Cortex of kidney (tissue), 1 donor: ENCODE measurements at places on chromosomes 3 and 15.

- DNase-seq: no peak
These were observed 639.8 kb downstream of the MAGI1 start for GRCh38 chr3:65398953-65399352.

- no peak for DNase-seq
These were observed 261.0 kb downstream of the ROBO1 start for GRCh38 chr3:79506751-79507150.

DNA sequence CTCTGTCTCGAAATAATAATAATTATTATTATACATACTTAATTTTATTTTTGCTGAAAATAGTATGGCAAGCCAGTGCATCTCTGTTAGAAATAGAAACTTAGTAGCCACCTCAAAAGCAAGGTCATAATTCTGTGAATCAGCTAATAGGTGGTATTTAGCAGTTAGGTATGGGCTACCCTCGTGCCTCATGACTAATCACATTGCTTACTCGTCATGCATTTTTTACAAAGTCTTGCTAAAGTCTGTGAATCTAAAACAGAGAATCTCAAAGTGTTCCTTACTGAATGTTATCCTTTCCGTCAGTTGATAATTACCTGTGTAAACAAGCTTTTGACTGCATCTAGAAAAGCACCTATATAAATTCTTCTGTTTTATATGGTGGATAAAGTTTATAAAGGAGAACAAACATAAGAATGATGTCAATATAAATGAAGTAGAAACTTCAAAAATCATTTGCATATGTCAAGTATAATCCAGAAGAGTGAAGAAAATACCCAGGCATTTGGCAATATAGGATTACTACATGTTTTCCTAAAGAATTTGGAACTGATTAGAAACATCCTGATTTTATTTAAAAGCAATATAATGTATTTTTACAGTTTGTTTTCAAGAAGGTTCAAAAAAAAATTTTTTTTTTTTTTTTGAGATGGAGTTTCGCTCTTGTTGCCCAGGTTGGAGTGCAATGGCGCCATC is 6.2 kb downstream of the PPARG start:
- no peak for DNase-seq

DNA sequence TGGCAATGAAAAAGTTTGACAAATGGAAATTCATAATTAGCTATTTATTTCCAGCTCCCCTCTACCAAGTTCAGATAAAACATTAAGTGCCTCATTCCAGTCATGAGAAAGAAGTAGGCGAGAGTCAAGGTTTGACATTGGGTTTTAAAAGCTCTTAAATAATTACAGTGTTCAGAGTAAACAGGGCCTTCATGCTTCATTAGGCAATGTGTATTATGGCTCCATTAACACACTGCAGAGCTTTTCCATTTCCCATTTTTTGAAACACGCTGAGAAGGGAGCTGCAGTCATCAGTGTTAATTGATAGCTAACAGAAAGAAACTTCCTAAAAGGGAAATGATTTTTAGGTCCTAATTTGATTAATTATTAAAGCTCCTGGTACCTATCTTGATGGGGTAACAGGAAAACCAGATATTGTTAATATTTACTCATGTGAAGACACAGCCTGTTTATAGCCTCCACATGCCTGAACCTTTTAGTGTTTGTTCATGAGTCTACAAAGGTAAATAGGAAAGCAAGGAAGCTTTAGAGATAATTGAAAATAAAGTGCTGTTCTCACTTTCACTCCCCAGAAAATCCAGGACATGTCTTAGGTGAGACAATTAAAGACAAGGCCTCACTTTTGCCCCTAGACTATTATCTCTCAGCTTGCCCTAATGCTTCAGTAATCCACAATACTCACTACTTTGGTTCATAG is 28.7 kb downstream of the SST start:
- no peak for DNase-seq

GRCh38 chr3:136186344-136186743 is 9.8 kb downstream of the MSL2 start:
- DNase-seq: no peak

DNA sequence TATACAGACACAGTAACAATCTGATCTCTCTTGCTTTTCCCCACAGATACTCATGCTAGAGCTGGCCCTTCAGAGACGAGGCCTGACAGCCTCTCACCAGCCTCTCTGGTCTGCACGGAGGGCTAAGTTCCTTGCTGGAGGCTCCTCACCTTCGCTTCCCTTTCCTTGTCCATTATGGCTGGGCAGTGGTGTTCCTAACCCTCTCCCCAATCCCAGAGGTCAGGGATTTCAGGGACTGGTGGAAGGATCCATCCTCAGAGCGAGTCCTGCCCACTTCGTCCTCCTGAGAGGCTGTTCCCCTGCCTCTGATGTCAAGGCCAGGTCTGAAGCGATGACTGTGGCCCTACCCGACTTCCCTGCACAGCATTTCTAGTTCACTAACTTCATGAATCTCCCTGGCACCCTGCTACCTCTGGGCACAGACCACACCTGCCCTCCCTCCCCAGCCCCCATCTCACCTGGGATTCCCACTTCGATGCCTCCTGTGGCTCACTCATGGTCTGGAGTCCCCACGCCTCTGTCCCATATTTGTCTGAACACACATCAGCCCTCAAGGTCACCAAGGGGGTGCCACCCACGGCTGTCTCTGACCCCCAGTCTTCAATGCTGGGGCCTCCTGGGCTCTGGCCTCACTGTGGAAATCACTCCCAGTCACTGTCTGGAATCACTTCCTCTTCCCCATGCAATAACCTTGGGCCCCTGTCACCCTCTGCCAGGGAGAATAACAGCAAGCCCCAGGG is 124.9 kb upstream of the PRR20G start:
- no peak for DNase-seq

- DNase-seq: no peak
These were observed 549 bp downstream of the TRH start for GRCh38 chr3:129974833-129975704.

DNA sequence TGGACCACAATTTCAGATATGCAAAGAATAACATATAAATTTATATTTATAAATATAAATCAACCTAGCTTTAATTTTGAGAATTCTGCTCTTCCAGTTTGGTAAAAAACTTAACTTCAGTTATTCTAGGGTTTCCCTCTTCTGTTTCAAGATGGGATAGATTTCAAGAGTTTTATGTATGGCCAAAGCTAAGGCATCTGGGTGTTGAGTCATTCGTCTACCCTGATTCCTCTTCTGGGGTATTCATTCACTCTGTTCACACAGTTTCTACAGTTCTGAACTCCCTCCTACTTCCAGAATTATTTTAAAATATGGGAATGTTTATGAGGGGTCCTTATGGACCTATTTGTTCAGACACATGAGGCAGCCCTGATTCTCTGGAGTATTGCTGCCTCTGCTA is 4.2 kb upstream of the FGF7 start:
- DNase-seq: no peak

DNA sequence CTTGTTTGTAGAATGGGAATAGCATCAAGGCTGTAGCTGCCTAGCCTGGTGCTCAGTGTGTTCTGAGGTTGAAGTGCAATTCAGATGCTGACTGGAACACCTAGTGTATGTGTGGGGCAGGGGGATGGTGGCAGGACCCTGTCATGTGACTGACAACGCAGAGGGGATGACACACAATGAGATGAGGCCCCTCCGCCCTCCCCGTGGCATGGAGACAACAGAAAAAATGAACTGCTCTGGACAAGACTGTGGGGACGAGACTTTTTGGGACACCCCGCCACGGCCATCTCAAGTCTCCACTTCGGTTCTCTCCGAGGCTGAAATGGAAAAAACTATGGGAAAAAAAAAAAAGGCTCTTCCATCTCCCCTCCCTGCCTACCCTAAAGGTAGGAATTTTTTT is 10.4 kb upstream of the SEC13 start:
- no peak for DNase-seq

DNA sequence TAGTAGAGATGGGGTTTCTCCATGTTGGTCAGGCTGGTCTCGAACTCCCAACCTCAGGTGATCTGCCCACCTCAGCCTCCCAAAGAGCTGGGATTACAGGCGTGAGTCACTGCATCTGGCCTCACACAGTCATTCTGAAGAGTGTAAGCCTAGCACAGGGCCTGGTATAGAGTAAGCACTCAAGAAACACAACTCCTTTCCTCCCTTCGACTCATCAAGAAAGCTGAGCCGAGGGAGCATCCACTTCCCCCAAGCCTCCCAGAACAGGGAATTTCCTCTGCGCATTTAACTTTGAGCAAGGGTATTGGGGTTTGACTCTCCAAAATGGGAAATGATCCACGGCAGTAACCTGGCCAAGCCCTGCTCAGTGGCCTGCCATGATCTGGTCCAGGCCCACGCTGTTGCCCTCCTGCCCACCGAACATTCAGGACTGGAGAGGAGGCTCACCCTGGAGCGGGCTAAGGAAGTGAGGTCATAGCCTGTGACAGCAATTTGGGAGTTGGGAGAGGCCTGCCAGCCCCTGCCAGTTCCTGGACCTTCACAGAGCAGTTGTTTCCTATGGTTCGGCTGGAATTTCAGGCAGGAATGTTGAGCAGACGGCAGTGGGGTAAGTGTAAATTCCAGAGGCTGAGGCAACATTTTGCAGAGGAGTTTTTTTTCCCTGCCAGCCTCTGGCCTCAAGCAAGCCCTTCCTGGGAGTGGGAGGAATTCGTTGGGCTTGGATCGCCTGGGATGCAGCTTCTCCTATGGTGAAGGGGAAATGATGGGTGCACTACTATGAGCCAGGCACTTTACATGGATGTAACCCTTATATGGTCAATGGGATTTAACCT is 21.2 kb upstream of the SMAD3 start:
- no peak for DNase-seq

- DNase-seq: no peak
These were observed 60.9 kb upstream of the MAGI1 start for GRCh38 chr3:66099541-66100065.

DNA sequence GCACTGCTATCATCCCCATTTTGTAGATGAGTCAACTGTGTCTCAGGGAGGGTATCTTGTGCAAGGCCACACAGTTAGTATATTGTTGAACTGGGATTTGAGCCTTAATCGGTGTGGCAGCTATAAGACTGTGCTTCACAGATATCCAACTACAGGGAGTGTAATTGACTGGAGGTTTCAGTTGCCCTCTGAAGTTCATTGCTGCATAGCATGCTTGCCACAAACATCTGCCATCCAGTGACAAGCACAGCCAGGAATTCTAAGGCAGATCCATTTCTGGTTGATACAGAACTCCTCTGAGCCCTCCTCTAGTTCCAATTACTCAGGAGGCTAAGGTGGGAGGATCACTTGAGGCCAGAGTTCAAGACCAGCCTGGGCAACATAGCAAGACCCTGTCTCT is 16.4 kb downstream of the FSD2 start:
- DNase-seq: no peak

- DNase-seq: no peak
These were observed 12.3 kb downstream of the P2RY12 start for GRCh38 chr3:151372063-151372820.

- DNase-seq: no peak
These were observed 64.2 kb downstream of the SCAPER start for GRCh38 chr15:76840830-76841460.

DNA sequence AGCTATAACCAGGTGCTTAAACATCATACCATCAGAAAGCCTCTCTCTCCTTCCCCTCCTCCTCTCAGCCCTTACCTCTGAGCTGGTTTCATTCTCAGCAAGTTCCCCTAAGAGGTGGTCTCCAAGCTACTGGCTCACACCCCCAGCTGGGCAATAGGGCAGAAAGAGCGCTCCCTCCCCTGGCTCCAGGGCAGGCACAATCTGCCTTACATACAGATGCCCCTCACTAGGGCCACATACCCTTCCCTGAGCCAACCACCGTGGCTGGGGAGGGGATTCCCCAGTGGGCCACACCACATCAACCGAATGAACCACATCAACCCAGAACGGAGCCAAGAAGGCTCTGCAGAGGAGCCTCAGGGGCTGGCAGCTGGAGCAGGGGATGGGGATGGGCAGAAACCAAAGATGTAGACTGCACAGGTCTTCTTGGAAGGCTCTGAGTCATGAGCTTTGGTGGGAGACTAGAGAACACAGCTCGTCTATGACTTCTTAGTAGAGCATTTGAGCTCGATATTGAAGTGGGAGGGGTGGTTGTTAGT is 4.6 kb upstream of the FBLN2 start:
- DNase-seq: no peak

GRCh38 chr15:66231394-66232266 is 21.9 kb downstream of the MEGF11 start:
- DNase-seq: no peak

DNA sequence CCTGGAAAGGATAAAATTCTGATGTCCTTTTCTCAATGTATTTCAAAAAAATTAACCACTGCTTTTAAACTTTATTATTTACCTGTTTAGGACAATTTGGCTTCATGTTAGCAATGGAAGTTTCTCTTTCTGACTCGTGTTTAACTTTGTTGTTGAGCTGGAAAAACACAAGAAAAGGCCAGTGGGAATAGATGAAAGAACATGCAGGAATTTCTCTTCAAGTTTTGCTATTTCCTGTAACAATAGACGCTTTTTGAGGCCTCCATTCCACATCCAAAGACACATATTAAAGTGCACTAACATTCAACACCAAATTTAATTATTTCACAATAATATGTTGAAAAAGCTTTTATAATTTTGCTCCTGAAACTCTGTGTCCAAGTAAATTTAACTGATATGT is 9.7 kb downstream of the RBMS3 start:
- DNase-seq: no peak

GRCh38 chr3:4596612-4597011 is 103.5 kb downstream of the ITPR1 start:
- DNase-seq: no peak

GRCh38 chr15:84991014-84991712 is 9.5 kb downstream of the PDE8A start:
- no peak for DNase-seq

DNA sequence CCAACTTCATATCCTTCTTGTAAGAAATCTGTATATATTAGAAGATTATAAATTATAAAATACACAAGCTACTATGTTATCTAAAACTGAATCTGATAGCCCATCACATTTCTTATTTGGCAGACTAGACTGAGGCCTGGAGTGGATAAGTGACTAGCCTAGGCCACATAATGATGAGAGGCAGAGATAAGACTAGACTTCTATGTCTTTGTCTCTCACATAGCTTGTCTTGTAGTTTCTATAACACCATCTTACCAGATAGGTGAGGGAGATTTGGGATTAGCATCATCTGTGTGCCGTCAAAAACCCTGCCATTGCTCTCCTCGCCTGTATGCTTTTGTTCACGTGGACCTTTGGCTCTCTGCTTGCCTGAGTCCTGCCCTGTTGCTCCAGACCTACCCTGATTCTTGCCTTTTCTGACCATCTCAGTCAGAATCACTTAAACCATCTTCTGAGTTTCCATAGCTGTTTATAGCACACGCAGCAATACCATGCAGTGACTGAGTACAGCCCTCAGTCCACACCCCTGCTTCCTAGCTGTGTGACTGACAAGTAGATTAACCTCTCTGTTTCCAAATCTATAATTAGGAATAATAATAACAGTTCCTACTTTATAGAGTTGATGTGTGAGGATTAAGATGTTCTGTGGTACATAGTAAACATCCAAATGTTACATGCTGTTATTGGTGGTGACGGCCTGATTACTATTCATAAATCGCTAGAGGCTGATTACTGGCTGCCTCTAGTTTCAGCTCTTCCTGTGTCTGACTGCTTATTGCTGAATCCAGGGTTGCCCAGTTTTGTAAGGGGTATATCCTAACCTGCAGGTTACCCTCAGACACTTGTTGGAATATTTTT is 49.7 kb downstream of the PDE8A start:
- no peak for DNase-seq
